Right lobe of liver (tissue), 6 donors: ENCODE measurements at places on chromosomes 5 and 9. TPM values are rescaled to one million over a fixed set of nuclear protein-coding genes. Genes with fewer than 3 reads are reported as not detected.

CCDC180 gene
- 0.31 TPM for total RNA-seq

PFN3 gene
- total RNA-seq: not detected

PLPP7 gene
- 0.37 TPM for total RNA-seq

IFNA21 gene
- total RNA-seq: not detected

RNF183 gene
- not detected for total RNA-seq

FOXD4L4 gene
- total RNA-seq: not detected
